ENCODE measurements at places on chromosomes 3 and 15.

DNA sequence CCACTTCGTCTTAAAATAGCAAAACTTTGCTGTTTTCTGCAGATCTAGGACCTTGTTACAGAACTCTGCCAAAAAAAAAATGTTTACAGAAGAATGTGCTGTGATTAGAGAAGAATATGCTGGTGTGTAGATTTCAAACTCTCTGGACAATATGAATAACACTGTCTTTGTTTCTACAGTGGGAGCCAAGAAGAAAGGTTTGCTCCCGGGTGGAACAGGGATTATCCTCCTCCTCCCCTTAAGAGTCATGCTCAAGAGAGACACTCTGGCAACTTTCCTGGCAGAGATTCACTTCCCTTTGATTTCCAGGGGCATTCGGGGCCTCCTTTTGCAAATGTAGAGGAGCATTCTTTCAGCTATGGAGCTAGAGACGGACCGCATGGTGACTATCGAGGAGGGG is 27.3 kb downstream of the RBM6 start:
- no peak for DNase-seq

- DNase-seq, result no peak
These were observed 98.4 kb upstream of the MYZAP start for GRCh38 chr15:57493351-57493750.

DNA sequence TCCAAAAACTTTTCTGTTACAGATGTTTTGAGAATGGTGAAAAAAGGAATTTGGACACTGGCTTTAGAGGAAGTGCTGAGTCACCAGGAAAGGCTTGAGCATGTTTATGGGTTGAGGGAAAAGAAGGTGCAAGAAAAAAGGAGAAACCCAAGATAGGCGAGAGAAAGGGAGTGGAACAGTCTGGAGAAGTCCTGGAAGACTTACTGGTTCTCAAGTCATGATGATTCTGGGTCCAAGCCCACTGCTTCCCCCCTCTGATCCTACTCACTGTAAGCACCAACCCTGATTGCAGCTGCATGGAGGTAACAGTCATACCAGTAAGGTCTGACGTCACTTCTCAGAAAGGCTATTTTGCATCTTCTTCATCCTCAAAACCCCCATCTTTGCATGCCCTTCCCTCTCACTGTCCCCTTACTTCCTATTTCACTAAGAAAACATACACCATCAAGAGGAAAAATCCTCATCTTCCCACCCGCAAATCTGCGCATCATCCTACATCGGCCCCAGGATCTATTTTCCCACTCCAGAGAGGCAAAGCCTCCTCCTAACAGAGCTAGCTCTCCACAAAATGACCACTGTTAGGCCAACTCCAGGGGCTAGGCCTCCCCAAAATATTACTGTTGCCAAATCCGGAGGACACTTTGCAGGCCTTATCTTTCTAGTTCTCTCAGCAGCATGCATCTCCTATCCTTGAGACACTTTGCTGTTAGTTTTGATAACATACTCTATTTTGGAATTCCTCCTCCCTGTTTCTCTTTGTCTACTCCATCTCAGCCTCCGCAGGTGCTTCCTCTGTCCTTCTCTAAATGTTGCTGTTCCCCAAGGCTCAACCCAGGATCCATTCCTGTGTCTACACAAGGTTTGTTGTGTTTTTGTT is 3.2 kb upstream of the ATP13A3 start:
- no peak for DNase-seq

DNA sequence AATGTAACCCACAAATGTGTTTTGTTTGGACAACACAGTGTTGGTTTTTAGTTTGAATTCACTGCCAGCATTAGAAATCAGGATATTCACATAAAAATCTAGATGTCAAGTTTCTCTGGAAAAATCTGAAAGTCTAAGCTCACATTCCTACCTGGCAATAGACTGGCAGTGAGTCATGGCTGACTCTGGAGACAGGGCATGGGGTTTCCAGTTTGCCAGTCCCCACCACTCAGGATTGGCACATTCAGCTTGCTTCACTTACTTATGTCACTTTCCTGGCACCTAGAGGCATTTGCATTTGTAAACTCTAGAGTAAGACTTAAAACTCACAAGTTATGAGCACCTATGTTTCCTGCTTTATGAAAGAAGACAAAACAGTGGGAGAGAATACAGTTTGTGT is 19.1 kb upstream of the SEC61A1 start:
- DNase-seq, result no peak

GRCh38 chr3:180072786-180073185 is 36.0 kb upstream of the PEX5L start:
- DNase-seq, result no peak
